ENCODE measurements at places on chromosomes 12 and 14.

DNA sequence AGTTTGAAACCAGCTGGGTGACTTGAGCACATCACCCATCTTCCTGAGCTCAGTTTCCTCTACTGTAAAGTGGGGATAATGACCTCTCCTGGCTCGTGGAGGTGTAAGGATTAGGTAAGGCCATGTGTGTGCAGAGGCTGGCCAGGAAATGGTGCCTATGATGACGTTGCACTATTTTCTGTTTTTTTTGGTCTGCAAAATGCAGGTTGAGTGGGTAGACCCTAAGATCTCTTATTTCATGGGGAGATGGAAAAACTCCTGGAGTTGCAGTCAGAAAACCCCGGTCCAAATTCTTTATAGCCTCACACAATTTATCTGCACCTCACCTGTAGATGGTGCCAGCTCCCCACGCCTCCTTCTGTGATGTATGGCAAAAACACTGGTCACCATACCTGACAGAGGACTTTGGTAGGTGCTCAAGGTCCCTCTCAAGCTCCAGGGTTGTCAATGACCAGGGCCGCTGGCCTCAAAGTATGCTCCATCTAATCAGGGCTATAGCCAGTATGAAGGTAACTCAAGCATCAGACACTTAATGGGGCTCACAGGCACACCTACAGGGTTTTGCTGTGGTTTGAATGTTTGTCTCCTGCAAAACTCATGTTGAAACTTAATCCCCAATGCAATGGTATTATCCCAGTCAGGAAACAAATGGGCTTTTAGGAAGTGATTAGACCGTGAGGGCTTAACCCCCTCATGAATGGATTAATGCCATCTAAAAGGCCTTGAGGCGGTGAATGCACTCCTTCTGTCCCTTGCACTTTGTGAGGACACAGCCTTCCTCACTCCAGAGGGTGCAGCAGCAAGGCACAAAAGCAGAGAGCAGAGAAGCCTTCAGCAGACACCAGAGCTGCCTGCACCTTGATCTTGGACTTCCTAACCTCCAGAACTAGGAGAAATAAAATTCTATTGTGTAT, 17.6 kb downstream of the C14orf132 start:
- DNase-seq: no peak

DNA sequence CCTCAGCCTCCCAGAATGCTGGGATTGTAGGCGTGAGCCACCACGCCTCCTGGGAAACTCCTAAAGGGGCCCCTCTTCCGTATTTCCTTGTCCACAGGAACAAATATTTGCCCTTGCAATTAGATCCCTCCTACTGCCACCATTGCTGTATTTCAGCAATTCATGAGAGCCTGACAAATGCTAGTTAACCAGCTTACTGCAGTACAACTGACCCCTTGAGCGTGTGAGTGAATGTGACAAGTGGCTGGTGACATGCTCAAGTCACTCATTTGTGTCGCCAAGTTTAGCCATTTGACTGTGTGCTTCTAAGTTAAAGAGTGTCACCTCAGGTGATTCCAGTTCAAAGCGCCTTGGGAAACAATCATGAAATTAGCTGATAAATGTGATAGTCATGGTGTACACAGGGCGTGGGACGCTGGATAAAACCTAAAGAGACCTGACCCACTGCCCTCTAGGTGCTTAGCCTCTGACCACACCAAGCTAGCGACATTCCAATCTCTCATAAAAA, 56.1 kb upstream of the MAP1LC3B2 start:
- DNase-seq: no peak

DNA sequence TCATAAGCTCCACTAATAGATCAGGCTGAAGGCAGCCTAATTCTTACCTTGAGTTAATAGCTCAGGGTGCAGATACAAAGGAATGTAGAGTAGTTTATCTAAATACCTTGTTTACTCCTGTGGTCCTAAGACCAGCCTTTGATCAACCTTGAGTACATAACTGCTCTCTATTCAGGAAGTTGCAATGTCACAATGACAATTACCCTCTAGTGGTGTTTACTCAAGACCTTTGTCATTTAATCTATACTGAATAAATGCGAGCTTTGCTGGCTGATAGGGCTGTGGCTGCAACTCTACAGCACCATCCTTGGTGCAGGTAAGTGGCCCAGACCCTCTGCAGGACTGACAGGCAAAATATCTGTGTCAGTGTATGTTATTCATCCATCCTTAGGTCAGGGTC, 282.7 kb downstream of the ATXN7L3B start:
- DNase-seq: no peak

DNA sequence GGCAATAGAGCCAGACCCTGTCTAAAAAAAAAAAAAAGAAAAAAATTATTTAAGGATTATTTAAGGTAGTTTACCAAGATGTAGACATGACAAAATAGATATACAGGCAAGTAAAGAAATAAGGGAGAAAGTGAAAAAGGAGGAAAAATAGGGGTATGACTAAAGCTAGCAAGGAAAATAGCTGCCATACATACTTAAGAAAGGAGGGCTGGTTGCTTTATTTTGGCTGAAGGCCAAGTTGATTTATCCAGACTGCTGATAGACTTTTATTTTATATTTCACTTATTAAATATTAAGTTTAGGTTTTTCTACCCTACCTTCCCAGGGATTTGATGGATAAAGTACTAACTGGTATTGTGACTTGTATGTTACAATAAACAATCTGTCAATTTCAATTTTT, 8.3 kb upstream of the AEBP2 start:
- DNase-seq: no peak

- DNase-seq: no peak
Measured at GRCh38 chr12:14545144-14546124, 22.2 kb downstream of the PLBD1 start.

- no peak for DNase-seq
Measured at GRCh38 chr14:95713596-95714371, at the start of gene TCL1A. Gene TCL1A, minus strand, starts transcription at chr14:95714125. Its CDS starts 59 bp downstream, at chr14:95714066.

DNA sequence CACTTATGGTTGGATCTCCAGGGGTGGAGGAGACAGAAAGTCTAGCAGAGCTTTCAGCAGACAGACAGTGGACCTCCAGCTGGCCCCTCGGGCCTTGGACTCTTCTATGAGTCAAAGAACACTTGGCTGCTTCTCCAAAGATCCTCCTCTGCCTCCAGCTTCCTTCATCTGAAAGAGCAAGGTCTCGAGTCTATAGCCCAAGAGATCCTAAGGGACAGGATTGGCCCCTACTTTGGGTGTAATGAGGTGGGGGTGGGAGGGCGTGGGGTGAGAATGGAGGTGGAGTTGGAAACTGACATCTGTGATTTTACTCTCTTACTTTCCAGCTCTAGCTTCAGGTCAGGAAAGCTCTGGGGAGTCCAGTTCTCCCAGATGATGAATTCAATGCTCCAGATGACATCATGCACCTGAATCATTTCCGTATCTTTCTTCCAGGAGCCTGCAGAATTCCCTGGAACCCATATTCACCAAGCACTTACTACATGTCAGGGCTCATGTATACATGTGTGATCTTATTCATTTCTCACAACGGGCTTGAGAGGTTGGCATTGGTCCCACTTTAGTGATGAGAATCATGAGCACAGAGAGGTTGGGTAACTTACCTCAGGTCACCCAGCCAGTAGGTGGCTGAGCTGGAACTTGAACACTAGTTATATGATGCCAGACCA, 10.2 kb upstream of the PGF start:
- no peak for DNase-seq

DNA sequence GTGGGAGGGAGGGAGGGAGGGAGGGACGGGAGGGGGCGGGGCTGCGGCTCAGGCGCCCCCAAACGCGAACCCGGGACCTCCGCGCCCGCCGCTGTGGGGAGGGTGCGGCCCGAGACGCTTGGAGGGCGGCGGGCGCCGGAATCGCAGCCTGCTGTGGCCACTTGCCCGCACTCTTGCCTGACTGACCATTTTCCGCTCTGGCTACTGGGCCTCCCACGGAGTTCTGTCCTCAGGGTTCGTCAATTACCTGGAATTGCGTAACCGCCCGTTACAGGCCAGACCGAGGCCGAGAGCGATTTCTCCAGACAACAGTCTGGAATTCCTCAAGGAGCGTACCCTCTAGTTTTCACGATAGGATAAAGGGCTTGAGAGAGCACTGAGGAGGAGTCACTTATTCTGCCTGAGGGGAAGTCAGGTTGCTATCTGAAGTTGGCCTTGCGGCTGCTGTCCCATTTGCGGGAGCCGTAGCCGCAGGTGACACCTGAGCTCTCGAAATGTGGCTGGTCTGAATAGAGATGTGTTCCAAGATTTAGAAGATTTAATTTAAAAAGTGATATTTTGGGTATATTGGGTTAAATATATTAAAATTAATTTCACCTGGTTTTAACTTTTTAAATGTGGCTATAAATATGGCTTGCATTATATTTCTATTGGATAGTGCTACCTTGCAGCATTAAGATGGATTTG, 446 bp upstream of the ZNF641 start:
- DNase-seq: no peak

- DNase-seq: no peak
Measured at GRCh38 chr12:107368586-107368985, 275.2 kb upstream of the CRY1 start.

- no peak for DNase-seq
Measured at GRCh38 chr12:31002361-31002725, 71.3 kb upstream of the DDX11 start.

GRCh38 chr14:29892327-29892726, 35.3 kb downstream of the PRKD1 start:
- DNase-seq: no peak

- DNase-seq: no peak
Measured at GRCh38 chr14:33679461-33680225, 271.2 kb downstream of the EGLN3 start.

DNA sequence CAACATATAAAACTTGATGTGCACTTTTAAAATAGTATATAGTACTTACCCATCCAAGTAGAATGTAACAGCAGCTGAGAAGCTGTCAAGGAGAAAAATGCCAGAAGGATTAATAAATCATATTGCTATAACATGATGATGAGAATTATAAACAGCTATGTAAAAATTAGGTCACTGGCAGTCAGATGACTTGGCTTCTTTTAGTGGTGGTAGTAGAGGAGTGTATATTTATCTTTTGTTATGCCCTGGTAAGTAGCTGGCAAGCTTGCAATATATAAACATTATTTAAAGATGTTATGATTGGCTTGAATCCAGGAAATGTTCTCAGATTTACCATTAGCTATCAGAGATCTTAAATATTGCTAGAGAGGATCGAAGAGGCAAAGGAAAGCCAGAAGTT, 471.0 kb upstream of the MGAT4C start:
- DNase-seq: no peak

DNA sequence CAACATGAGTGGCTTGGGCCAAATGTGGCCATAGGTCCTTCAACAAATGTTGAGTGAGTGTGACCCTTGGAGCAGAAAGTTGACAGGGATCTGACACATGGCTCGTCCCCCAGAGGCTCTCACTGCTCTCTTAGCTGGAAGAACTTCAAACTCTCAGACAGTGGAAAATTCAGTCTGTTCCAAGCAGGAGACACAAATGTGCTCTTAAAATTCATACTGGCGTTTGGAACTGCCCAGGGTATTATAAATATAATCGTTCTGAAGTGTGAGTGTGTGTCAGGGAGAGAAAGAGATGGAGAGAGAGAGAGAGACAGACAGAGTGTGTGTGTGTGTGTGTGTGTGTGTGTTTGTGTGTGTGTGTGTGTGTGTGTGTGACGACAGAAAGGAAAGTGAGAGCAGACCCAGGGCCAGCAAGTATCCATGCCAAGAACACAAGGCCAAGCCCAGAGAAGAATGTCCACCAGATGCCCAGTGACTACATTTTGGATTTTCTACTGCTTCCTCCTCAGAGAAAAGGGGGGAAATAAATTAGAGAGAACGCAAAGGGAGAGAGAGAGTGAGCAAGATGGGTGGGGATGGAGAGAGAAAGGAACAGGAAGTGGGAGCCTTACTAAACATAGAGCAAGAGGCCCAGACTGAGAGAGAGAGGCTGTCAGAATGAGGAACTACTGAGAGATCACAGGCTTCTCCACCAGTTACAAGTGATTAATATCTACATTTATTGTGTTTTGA, 193.6 kb upstream of the NUDT4 start:
- DNase-seq: no peak

GRCh38 chr14:23416801-23417200, 8.7 kb upstream of the MYH6 start:
- no peak for DNase-seq

DNA sequence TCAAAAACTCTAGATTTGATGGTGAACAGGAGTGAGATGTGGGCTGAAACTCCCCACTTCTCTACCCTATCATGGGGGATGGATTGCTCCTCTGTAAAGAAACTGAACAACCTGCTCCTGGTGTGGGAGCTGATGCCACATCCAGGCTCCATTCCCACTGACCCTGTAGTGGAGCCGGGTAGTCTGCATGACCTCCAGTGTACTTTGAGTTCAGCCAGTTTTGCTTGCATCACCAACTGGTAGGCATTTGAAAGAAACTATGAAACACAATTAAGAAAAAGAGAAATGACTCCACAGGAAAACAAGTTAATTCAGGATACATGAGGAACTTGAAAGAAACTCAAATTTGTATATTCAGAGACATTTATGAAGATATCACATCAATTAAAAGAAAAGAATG, 27.3 kb upstream of the EMP1 start:
- DNase-seq: no peak

DNA sequence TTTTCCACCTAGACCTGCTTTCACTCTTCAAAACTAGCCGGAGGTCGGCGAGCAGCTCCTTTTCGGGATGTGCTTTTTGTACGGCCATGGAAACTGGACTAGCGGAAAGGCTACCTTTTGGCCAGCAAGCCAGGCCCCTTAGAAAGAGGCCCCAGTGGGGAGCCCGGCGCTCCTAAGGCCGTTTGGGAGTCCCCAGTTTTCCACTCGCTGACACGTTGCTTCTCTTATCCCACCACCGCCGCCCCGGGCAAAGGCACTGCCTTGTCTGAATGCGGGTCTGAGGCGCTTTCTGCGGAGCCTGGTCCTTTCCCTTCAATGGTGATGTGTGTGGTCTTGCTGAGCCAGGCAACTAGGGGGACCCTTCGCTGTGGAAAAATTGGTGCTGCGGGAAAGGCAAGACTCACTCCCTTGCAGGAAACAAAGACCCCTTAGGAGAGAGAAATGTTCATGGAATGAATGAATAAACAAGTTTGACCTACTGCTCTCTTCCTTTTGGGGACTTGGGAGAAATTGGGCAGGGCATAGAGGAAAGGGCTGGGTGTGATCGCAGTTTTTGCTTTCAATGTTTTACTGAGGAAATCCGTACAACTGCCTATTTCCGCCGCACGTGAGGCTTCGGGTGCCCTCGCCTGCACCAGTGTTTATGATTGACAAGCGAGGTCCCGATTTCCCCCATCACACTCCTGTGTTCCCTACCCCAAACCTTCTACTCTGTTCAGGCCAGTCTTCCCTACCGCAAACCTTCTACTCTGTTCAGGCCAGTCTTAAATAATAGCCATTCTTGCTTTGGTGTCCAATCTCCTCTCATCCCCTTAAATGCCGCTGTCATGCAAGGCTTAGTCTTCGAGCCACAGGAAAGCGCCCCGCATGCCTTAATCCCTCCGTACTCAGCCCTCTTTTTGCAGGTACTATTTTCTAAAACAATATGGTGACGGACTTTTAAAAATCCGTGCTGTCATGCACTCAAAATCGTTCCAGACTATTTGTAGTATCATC, 1.0 kb upstream of the SLC38A2 start:
- no peak for DNase-seq

Data from NCI-H187 treated with DMSO at 0.1 percent for 48 hours (cell line).